ENCODE measurements at places on chromosomes 16 and 17.

DNA sequence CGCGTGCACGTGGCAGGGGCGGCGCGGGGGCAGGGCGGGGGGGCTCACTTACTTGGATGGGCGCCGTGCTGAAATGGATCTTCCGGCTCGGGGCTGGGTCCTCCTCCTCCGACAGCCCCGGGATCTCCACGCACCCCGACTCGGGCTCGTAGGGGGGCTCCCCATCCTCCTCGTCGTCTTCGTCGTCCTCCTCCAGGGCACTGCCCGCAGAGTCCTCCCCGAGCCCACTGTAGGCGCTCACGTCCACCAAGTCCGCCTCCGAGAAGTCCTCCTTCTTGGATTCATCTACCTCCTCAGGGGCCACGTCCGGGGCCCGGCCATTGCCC lies 1.4 kb downstream of the PPP1R9B start:
- DNase-seq: no peak

- DNase-seq: no peak
These were observed 270.6 kb downstream of the FTO start for GRCh38 chr16:53974484-53975080.

GRCh38 chr17:59842901-59843652 lies 49.7 kb downstream of the TUBD1 start:
- no peak for DNase-seq

GRCh38 chr17:19383681-19384470 lies 3.1 kb downstream of the MFAP4 start:
- no peak for DNase-seq

GRCh38 chr17:7656958-7657609 lies 6.4 kb downstream of the ATP1B2 start:
- DNase-seq: no peak

DNA sequence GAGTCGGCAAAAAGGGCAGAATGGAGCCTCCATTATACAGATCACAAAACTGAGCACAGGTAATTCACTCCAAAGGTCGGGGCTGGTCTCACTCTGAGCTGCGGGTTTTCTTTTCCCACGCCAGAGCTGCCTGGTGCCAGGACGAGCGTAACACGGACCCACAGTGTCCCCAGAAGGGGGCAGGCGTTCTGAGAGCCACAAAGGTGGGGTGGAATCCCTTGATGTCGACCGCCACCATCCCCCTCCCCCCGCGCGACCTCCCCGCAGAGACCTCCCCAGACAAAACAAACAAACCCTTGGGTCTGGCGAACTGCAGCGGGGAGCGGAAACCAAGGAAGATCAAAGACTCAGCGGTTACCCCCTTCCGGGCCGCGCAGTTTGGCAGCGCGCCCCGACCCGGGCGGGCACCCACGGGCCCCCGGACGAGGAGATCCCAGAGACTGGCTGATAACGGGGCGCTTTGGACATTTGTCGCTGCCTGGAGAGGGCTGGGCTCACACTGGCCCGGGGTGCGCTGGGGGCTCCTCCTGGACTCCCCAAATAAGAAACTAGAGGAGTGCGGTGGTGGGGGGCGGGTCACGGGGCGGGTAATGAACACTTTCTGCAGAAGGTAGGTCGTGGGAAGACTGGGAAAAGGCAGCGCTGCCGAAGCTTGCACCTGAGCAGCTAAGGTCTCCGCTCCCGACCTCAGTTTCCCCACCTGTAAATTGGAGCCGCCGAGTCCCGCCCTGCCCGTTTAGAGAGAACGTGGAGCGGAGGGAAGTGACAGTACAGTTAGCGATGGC lies 664 bp upstream of the NKD1 start:
- DNase-seq: peak; percentile 82

DNA sequence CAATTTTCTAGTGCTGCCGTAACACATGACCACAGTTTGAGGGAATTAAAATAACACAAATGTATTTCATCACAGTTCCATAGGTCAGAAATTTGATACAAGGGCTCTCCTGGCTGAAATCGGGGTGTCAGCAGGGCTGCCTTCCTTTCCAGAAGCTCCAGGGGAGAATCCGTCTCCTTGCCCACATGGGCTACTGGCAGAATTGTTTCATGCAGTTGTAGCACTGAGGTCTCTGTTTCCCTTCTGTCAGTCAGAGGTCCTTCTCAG lies 20.5 kb downstream of the EIF4A3 start:
- no peak for DNase-seq

GRCh38 chr16:65120831-65121721 lies 787 bp downstream of the CDH11 start:
- no peak for DNase-seq

DNA sequence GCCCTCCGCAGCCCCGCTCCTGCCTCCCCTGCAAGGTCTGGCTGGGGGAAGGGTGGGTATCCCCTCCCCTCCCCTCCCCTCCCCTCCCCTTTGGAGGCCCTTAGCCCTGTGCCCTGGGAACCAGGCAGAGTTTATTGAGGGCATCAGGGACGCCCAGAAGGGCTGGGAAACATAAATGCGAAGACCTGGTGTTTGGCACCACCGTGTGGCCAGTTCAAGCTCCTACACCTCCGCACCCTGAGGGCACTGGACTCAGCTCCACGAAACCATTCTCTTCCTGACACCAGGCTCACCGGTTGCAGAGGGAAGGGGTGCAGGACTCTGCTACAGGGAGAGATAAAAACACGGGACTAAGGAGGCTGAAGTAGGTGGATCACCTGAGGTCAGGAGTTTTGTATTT lies 1.0 kb upstream of the AIPL1 start:
- peak; percentile 33 for DNase-seq

DNA sequence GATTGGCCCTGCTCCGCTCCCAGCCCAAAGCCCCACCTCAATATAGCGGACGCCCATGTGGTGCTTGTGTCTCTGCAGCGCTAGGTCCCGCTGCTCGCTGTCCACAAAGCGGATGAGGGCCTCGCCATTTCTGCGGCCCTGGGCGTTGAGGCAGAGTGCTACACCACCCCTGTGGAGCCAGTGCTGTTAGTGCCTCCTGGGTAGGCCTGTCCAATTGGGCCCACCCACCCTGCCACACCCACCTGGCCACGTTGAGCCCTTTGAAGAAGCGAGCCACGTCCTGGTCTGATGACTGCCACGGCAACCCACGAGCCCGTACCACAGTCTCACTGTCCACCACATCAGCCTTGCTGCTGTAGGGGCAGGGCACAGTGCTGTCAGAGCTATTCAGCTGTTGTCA lies 3.6 kb downstream of the ESRP2 start:
- no peak for DNase-seq

- DNase-seq: no peak
These were observed 177.4 kb upstream of the XYLT1 start for GRCh38 chr16:17647879-17648872.

DNA sequence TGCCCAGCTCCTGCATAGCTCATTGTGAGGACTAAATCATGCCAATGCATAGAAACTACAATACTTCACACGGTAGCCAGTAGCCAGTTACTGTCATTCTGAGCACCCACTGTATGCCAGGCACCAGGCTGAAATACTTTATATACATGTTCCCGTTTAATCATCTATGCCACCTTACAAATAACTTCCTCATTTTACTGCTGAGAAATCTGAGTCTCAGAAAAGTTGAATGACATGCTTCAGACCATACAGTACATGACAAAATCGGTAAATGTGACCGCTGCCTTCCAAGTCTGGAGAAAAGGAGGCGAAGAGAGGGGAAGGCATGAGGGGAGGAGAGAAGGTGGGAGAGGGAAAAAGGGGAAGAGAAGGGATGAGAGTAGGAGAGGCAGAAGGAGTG lies 9.2 kb upstream of the TLCD3B start:
- DNase-seq: no peak

DNA sequence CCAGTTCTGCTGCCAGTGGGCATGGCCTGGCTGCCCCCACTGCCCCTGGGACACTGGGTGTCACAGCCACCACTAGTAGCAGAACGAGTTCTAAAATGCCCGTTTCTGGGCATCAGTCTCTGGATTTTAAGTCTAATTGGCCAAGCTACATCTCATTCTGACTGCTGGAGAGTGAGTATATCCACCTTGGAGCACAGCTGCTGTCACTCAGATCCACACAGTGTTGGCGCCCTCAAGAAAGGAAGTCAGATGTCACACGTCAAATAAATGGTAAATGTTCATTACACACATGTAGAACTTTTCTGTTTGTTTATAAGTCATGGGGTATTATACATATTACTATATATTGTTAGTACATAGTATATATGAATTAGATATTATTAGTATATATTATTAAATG lies 19.4 kb downstream of the GNGT2 start:
- DNase-seq: no peak

- no peak for DNase-seq
These were observed 35.2 kb upstream of the HS3ST3A1 start for GRCh38 chr17:13636951-13637350.

DNA sequence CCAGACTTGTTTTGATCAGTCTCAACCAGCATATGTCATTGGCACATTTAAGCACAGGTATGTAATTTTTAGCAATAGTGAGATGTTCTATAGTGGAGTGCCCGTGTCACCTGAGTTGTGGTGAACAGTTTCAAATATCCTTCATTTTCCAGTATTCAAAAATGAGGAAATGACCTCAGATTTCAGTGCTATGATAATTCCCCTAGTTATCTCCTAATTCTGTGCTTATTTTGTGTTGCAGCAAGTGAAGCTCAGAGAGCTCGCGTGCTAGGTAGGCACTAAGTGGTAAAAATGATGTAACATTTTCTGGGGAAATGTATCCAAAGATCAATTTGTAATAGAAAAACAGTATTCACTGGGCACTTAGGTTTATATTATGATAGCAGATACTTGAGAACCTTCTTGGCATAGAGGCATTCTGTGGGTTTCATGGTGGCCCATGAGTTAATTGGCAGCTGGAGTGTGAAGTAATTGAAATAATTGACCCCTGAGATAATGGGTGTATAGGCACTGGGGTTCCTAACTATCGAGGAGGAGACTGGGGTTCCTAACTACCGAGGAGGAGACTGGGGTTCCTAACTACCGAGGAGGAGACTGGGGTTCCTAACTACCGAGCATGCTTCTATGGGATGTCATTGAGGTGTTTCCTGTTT lies 159.1 kb downstream of the PRKCA start:
- DNase-seq: no peak

- DNase-seq: no peak
These were observed 17.2 kb upstream of the ATP2A3 start for GRCh38 chr17:3981455-3981854.

GRCh38 chr16:66538910-66539309 lies 11.0 kb downstream of the TK2 start:
- DNase-seq: no peak

DNA sequence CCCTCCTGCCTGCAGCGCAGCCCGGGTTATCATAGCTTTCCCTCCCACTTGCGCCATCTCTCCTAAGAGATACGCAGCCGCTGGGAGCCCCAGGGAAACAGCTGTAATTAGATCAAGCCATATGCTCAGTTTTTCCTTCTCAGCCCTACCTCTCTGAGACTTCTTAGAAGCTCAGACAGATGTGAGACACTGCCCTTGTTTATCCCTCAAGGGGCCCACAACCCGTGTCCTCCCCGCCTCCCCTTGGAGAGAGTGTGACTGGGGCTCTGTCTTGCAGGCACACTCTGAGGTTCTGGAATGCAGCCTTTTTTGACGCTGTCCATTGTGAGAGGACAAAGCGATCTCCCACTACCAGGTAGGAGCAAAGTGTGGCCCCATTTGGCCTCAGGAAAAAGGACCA lies 31.2 kb downstream of the CIBAR2 start:
- DNase-seq: no peak

GRCh38 chr16:20899477-20900298 lies 470 bp downstream of the DCUN1D3 start:
- no peak for DNase-seq
